ENCODE measurements at places on chromosomes 4 and X. TPM values are rescaled to one million over a fixed set of nuclear protein-coding genes. Genes with fewer than 3 reads are reported as not detected.

DNA sequence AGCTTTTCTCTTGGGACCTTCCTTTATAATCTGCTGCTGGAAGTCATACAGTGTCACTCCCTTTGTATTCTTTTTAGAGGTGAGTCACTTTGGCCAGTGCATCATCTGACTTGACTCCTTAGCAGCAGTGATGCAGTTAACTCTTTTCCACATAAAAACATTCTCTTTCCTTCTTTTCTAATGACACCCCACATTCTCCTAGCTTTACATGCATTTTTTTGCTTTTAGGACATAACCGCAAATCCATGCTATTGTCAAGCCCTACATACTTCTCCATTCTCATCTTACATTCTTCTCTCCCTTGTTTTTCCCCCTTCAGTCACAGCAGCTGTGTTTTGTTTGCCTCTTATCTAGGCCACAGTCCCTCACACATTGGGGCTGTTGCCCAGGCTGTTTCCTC is 55.1 kb downstream of the ZNF330 start:
- no peak for DNase-seq
- H3K4me3 ChIP-seq = no peak overlapping the region
- no peak overlapping the region for H3K27ac ChIP-seq
- H3K36me3 ChIP-seq = no peaks in the 10 kb centered on the region
- H3K4me1 ChIP-seq = no peaks in the 10 kb centered on the region

- H3K27ac ChIP-seq = no peak overlapping the region
- H3K36me3 ChIP-seq = no peaks in the 10 kb centered on the region
- no peak for DNase-seq
- H3K27me3 ChIP-seq = no peaks in the 10 kb centered on the region
- no peaks in the 10 kb centered on the region for H3K4me1 ChIP-seq
- H3K4me3 ChIP-seq = no peak overlapping the region
These were observed 4.9 kb upstream of the ABCG2 start for GRCh38 chr4:88163336-88163735.

- no peaks in the 10 kb centered on the region for H3K4me1 ChIP-seq
- no peak for DNase-seq
- H3K27me3 ChIP-seq = no peaks in the 10 kb centered on the region
- H3K27ac ChIP-seq = no peak overlapping the region
- H3K36me3 ChIP-seq = no peaks in the 10 kb centered on the region
These were observed 126.9 kb upstream of the TAPT1 start for GRCh38 chr4:16353165-16353564.

- H3K27ac ChIP-seq = no peak overlapping the region
- DNase-seq = peak; percentile 64
- H3K36me3 ChIP-seq = no peaks in the 10 kb centered on the region
- no peaks in the 10 kb centered on the region for H3K4me1 ChIP-seq
- H3K4me3 ChIP-seq = no peak overlapping the region
These were observed 13.8 kb upstream of the ADAMTS3 start for GRCh38 chr4:72582853-72583252.

- H3K36me3 ChIP-seq = no peaks in the 10 kb centered on the region
- H3K27me3 ChIP-seq = no peaks in the 10 kb centered on the region
- no peak for DNase-seq
- H3K4me1 ChIP-seq = no peaks in the 10 kb centered on the region
These were observed 226.7 kb upstream of the PRKX start for GRCh38 chrX:3940000-3940610.

DNA sequence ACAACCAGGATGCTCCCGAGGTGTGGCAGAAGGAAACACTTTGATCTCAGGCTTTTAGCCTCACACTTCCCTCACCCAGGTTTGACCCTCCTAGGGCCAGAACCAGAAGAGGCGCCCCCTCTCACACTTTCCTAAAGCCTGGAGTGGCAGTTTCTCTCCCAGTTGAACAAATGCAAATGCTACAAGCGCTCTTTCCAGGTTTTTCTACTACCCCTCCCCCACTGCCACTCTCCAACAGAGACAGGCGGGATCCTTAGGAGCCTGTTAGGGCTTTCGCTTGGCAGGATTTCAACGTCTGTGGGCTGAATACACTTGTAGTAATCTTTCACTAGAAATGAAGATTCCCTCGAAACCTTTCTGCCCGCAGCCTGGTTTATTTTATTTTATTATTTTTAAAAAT is 2.4 kb downstream of the TSC22D3 start:
- H3K4me1 ChIP-seq = peaks cover 9% of the 10 kb centered on the region
- H3K27ac ChIP-seq = no peak overlapping the region
- H3K4me3 ChIP-seq = no peak overlapping the region
- no peaks in the 10 kb centered on the region for H3K27me3 ChIP-seq
- no peaks in the 10 kb centered on the region for H3K36me3 ChIP-seq
- DNase-seq = peak; percentile 76

DNA sequence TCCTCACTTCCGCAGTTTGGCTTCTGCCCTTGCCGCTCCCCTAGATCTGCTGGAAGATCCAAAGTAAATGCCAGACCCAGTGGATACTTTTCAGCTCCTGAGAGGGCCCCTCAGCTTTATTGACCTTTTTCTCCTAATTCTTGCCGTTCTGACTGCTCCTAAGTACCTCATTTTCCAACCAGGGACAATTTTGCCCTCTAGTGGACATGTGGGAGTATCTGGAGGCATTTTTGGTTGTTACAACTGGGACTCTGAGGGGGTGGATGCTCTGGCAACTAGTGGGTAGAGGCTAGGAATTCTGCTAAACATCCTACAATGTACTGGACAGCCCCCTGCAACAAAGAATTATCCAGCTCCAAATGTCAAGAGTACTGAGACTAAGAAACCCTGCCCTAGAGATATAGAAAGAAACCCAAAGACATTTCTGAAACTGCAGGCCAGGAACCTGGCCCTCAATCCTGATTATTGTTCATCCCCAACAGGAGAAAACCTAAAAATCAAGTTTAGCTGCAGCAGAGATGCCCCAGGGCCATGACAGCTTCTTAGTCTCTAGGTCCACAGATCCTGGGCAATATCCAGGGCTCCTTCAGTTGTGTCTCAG is 3.4 kb downstream of the TEX13B start:
- H3K4me3 ChIP-seq = no peak overlapping the region
- H3K36me3 ChIP-seq = no peaks in the 10 kb centered on the region
- H3K27me3 ChIP-seq = no peaks in the 10 kb centered on the region
- DNase-seq = peak; percentile 5
- H3K27ac ChIP-seq = no peak overlapping the region
- no peaks in the 10 kb centered on the region for H3K4me1 ChIP-seq

DNA sequence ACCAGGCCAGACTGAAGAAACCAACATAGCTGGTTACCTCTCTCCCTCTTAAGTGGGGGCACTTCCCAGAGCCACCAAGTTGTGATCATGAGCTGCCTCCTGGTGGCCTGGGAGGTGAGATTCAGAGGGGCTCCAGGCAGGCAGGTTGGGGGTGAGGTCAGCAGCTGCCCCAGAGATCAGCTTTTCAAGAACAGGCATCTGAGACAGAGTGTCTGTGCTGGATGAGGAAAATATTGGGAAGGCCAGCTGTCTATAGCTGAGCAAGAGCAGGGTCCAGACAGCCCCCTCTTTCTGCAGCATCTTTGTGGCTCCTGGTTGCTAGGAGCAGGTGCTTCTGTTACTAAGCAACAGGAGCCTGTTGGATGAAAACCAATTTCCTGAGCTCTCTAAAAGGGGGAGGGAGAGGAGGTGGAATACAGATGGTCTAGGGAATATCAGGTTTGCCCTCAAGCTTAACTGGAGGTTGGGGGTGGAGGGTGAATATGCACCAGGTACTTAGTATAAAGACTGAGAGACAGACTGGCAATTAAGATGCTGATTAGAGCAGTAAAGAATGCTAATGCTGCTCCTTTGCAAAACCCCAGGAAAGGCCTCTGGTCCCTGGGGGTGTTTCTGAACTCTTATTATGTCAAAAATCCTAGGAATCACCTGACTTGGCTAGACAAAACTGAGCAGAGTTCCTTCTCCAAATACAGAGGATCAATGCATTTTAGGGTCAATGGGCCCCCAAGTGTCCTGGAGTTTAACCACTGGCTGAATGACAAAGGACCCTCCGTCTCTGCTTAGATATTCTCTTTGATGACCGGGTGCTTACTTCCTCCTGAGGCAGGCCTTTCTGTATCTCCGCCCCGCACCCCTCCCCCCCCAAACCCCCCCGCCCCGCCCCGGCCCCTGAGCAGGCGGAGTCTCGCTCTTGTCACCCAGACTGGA is 21.4 kb downstream of the ZCCHC13 start:
- H3K4me1 ChIP-seq = no peaks in the 10 kb centered on the region
- no peak overlapping the region for H3K27ac ChIP-seq
- no peaks in the 10 kb centered on the region for H3K36me3 ChIP-seq
- no peak for DNase-seq
- no peaks in the 10 kb centered on the region for H3K27me3 ChIP-seq

SYTL4 gene
- 18.8 TPM for total RNA-seq

NAA15 gene
- total RNA-seq = 21.7 TPM

BMP2K gene
- 69.2 TPM for total RNA-seq
